Stimulated activated CD4-positive, alpha-beta T cell treated with anti-CD3 and anti-CD28 coated beads, Interleukin-15, amount 100 ng/mL, for 1 hour (primary cell): ENCODE measurements at places on chromosomes 1 and 21.

GRCh38 chr1:203465146-203465798 is 10.3 kb upstream of the PRELP start:
- no peak for DNase-seq

DNA sequence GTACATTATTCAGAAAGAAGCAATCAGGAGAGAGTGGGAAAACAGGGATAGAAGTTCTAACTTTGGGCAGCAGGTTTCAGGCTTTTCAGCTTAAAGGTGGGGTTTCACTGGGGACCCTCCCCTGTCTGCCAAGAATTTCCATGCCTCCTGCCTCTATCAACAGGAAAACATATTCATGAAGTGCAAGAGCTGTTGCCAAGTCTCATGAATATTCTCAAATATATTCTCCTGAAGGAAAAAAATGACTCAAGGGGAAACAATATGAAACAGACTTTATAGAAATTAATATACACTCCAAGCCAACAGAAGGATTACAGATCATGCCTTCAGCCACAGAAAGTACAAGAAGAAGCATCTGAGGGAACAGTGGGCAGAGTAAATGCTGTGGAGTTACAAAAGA is 713.3 kb upstream of the ADAMTS5 start:
- no peak for DNase-seq

DNA sequence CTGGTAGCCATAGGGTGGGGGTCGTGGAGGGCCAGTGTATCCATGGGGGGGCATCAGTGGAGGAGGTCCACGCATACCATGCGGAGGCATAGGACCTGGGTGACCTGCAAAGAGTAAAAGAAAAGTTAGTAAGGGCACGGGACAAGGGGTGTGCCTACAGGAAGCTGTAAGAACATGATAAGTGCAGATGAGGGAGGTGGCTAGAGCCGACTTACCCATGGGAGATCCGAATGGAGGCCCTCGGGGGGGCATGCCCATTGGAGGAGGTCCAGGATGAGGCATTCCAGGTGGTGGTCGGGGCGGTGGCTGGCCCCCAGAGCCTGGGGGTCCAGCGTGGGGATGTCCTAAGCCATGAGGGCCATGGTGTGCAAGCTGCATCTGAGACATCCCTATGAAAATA is 4.0 kb downstream of the SF3B4 start:
- no peak for DNase-seq

DNA sequence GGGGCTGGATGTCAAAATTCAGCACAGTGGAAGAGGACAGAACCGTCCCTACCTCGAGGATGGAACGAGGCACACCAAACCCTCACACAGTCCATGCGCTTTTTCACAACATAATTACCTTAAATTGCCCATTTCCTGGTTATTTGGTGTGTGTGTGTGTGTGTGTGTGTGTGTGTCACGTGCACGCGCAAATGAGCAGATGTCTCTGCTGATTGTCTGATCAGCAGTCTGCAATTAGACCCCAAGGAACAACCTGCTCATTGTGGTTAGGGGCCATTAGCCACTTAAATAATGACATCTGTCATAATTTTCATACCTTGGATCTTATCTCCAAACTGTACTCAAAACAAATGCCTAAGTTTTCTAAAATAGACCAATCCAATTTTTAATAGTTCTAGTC is 23.2 kb downstream of the AVPR1B start:
- no peak for DNase-seq

- DNase-seq, result no peak
Observed at GRCh38 chr21:41857771-41858300, 21.3 kb downstream of the PRDM15 start.
